ENCODE measurements at places on chromosomes 4 and X.

DNA sequence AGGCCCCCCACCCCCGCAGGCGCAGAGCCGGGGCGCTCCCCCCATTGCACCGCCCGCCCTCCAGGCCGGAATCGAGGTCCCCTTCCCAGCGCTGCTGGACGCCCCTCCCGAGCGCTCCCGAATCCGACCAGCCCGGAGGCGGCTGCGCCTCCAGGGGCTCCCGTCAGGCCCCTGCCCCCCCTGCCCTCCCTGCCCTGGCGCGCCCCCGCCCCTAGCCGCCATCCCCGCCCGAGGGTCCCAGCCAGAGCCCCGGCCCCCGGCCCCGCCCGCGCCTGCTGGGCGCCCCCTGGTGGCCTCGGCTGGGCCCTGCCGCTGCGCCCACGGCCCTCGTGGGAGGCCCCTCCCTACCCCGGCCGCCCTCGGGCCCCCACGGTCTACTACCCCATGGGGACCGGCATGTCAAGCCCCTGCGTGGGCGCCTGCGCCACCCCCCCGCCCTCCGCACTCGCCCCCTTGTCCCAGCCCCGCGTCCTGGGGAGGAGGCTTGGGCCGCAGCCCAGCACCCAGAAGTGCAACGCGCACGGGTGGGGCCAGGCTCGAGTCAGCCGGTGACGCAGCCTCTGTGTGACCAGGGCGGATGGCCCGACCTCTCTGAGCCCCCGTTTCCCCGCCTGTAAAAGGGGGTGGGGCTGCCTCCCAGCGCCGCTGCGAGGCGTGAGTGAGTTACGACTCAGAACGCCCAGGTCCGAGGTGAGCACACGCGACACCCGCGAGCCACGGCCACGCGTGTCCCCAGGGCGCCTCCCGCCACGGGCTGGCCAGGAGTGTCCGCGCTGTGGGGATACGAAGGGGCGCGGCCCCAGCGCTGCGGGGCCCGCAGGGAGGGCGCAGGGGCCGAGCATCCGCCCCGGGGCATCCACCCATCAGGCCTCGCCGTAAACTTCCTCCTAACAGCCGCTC, 104.9 kb downstream of the FAM53A start:
- no peak overlapping the region for H3K27ac ChIP-seq
- peaks cover 4% of the 10 kb centered on the region for H3K4me1 ChIP-seq
- peak overlapping the region; percentile 60 for H3K4me3 ChIP-seq
- no peaks in the 10 kb centered on the region for H3K27me3 ChIP-seq

GRCh38 chr4:121784975-121785374, 16.1 kb upstream of the EXOSC9 start:
- no peak for DNase-seq
- H3K27ac ChIP-seq = no peak overlapping the region
- H3K4me1 ChIP-seq = peaks cover 7% of the 10 kb centered on the region
- H3K27me3 ChIP-seq = peaks cover 39% of the 10 kb centered on the region
- H3K4me3 ChIP-seq = no peak overlapping the region

- peaks cover 5% of the 10 kb centered on the region for H3K27me3 ChIP-seq
- H3K4me3 ChIP-seq = no peak overlapping the region
- no peak overlapping the region for H3K27ac ChIP-seq
- no peak for DNase-seq
Measured at GRCh38 chr4:140893939-140894338, 137.8 kb upstream of the TBC1D9 start.

GRCh38 chrX:123648028-123648810, 84.6 kb downstream of the THOC2 start:
- H3K27ac ChIP-seq = no peak overlapping the region
- H3K4me3 ChIP-seq = no peak overlapping the region
- peak; percentile 41 for DNase-seq
- peaks cover 34% of the 10 kb centered on the region for H3K36me3 ChIP-seq
- H3K4me1 ChIP-seq = peaks cover 38% of the 10 kb centered on the region

DNA sequence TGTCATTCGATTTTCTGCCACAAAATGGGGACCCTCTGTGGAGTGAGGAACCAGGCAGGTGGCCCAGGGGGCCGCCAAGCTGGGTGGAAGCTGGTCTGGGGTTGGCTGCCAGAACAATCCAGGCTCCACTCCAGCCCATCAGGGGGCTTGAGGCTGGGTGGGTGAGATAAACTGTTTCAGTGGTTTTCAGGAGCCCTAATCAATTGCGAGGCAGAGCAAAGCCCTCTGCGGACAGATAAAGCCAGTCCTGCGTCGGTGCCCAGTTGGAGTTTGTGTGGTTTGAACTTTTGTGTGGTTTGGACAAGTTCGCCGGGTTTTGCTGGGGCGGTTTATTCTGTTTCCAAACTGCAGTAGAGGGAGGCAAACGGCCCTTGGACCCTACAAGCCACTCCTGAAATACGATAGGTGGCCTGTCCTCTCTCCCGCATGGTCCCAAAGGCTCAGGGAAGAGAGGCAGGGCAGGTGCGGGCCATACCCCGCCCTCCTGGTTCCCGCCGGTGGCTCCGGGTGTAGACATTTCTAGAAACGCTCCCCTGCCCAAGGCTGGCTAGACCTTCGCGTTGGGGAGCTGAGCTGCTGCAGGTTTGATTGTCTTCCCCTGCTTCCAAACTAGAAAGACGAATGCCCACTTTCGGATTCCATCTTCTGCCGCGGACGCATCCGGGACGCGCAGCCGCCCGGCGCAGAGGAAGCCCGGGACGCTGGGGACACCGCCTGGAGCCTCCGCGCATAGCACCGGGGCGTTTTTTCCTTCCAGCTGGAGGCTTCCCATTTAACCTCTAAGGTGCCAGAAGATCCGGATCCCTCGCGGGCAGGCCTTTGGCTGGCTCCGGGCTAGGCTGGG, 169.0 kb upstream of the BCOR start:
- peaks cover 13% of the 10 kb centered on the region for H3K4me1 ChIP-seq
- no peaks in the 10 kb centered on the region for H3K27me3 ChIP-seq
- peak overlapping the region; percentile 60 for H3K4me3 ChIP-seq
- no peaks in the 10 kb centered on the region for H3K36me3 ChIP-seq
- peak overlapping the region; percentile 63 for H3K27ac ChIP-seq
